Activated T-helper 2 cell treated with anti-CD3 and anti-CD28 coated beads, Interferon-gamma antibody, Interleukin-2, Interleukin-4, amounts not matched to agents 10 μg/mL and 5 μg/mL and 100 μg/mL, durations not matched to agents 14 hours and 24 hours and 36 hours (primary cell): ENCODE measurements at places on chromosomes 11 and 22. TPM values are rescaled to one million over a fixed set of nuclear protein-coding genes. Genes with fewer than 3 reads are reported as not detected.
A peak's percentile ranks its signal among the peaks of the same experiment; 100 is the strongest.

- peak; percentile 22 for DNase-seq
These were observed 44.7 kb downstream of the ABTB2 start for GRCh38 chr11:34313099-34313517.

Gene CRACR2B
- 4.9 and 5.1 TPM in 2 replicates for total RNA-seq

- DNase-seq: no peak
These were observed 54.2 kb upstream of the CSNK2A3 start for GRCh38 chr11:11407065-11407762.

Gene MRGPRX3
- not detected in 2 replicates for total RNA-seq

DNA sequence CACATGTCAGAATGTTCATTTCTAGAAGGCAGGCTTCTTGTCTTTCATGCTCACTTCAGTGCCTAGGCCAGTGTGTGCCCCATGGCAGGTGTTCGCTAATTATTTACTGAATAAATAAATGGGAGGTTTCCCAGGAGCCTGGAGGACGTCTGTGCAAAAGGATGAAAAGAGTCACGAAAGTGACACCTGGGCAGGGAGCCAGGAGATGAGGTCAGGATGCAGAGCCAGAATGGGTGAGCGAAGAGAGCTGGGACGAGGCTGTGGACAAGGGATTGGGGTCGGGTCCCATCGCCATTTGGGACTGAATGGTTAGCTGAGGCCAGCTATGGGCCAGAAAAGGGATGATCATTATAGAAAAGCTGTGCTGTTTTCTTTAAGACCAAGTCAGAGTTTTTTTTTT lies 560.4 kb downstream of the TBC1D22A start:
- no peak for DNase-seq
